Left ventricle myocardium superior (tissue), 1 donor: ENCODE measurements at places on chromosomes 13 and 19.

DNA sequence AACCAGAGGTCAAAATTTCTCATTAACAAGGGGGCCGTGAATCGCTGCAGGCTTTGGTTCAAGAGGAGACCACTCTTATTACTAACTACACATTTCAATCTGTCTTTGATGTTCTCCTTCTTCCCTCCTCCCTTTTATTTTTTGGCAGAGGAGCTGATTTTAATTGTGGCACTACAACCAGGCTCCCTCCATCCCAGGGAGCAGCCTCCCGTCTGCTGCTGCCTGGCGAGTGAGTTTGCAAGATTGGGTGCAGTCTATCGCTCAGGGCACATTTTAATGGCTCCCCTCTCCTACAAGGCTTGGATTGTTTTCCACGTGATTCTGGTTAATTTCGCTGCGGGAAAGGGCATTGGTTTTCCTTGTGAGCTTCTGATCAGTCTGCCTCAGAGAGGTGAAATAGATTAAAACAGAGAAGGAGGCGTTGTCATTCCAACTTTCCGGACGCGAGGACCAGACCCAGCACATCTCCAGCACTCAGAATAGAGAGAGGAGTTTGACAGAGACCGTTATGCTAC, 81.4 kb downstream of the KCTD15 start:
- no peak for DNase-seq

DNA sequence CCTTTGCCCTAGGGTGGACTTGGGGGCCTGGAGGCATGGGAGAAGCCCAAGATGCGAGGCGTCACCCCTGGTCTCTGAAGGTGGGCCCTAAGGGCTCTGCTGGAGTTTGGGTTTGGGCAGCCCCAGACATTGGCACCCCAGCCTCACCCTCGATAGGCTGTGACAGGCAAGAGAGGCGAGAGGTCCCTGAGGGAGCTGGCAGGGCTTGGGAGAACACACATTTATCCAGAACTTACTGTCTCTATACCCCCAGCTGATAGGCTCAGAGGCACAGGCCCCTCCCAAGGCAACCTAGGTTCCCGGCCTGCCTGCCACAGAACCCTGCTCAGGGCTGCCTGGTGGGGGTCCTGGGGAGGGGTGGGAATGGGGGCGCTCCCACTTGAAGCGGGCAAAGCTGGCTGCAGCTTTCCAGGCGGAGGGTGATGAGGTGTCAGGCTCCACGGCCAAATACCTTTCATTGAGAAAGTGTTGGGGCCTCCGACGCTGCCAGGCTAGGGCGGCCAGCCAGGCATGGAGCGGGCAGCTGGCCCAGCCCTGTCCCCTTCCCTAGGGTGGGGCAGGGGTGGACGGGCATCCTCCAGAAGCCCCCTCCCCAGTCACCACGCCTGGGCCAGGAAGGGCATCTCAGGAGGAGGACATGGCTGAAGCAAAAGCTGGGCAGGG, 9.7 kb downstream of the CILP2 start:
- peak; percentile 69 for DNase-seq

DNA sequence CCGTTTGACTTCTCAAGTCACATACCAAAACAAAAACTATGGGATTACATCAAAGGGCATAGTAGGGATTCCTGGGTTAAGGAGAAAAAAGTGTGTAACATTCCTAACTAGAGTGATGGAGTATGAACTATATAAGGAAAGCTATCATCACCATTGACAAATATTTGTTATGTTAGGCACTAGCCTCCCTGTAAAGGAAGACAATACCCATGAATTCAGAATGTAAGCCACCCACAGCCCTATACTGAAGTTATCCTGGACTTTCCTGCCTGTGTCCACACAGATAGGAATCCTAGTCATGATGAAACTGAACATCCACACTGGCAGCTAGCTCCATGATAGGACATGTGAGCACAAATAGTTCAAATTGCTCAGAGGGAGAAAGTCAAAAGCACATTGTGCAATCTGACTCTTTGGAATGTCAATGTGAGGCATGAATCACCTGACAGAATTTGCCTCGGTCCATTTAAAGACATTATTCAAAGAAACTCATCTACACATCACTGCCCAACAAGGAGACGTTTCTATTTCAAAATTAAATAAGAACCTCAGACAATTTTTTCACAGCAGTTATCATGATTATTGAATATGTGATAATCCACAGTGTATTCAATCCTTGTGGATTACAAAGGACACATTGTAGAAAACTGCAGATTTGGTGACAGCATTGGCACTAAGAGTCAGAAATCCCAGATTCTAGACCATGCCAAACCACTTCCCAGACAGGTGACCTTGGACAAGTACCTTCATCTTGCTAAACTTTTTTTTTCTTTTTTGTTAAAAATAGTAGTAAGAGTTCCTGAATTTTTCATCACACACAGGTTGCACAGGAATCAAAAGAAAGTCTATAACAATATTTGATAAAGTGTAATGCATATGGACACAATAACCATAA, 529.3 kb downstream of the IRS2 start:
- DNase-seq, result no peak

- no peak for DNase-seq
Measured at GRCh38 chr13:97441368-97441767, 7.4 kb downstream of the RAP2A start.

- DNase-seq, result no peak
Measured at GRCh38 chr13:26213345-26213744, 8.8 kb downstream of the RNF6 start.

- DNase-seq, result no peak
Measured at GRCh38 chr13:32248801-32249200, 66.4 kb downstream of the ZAR1L start.

GRCh38 chr13:94178625-94179244, 300.7 kb downstream of the DCT start:
- no peak for DNase-seq
